ENCODE measurements at places on chromosomes 7 and 10.

DNA sequence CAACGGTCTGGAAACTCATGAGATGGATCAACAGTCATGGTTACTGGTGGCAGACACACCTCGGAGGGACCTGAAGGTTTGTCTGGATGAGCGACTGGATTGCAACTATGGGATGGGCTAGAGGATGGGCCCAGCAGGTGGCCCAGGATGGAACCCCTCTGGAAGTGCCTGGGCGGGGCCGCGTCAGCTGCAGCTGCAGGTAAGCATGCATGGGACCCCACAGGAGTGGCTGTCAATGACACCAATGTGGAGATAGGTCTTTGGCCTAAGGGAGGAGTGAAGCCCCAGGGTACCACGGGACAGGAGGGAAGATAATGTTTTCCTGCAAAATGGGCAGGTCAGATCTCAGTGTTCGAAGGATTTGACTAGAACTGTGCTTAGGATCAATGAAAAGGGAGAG, 103.4 kb downstream of the LANCL2 start:
- DNase-seq: no peak

- no peak for DNase-seq
These were observed 296.3 kb upstream of the NPSR1 start for GRCh38 chr7:34361663-34362250.

GRCh38 chr7:160958-161725, 31.2 kb upstream of the FAM20C start:
- no peak for DNase-seq

DNA sequence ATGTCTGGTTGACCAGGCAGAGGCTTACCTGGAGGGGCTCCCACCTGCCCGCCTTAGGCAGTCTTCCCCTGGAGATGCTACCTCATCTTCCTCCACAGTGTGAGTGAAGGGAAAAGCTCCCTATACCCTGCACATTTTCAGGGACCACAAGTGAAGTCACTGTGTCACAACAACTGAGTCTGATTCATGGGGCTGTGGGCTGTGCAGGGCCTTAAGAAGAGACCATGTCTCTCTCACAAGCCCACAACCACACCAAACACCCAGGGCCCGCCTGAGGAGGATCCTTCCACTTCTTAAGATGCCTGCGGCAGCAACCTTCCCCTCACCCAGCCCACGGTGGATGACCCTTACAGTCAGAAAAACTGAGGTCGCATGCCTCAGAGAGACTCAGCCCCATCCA, 118.3 kb downstream of the KMT2E start:
- DNase-seq: no peak

DNA sequence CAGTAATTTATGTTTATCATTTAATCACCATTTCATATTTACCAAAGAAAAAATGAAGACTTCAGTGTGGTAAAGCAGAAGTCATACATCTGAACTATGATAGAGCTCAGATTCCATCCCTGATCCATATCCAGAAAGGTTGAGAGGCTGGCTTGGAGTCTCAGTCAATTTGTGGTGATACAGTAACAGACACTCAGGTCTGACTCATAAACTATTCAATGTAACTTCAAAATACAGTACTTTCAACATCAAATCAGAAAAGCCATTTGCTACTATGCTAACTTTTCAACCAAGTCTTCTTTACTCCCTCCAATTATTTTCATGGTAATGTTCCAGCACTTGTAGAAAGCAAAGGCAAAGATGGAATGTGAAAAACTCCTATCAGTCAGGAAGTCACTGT, 190.4 kb downstream of the HDAC9 start:
- DNase-seq: no peak

DNA sequence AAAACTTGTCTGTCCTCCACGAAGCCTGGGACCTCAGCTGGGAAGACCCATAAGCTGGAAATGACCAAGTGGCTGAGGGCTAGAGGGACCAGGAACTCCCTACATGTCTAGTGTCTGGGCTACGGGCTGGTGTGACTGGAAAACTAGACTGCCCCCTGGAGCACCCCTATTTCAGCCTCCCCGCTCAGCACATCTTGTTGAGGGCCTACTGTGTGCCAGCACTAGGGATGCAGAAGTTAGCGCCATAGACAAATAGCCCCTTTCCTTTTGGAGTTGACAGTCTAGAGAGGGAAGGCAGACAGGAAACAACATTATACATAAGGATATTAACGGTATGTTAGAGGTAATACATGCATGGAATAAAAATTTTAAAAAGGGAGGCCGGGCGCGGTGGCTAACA, 74.5 kb downstream of the TEX36 start:
- no peak for DNase-seq

- no peak for DNase-seq
These were observed 113.6 kb upstream of the NFE2L3 start for GRCh38 chr7:26038201-26038990.

GRCh38 chr10:120917521-120918250, 66.5 kb downstream of the WDR11 start:
- DNase-seq: no peak

DNA sequence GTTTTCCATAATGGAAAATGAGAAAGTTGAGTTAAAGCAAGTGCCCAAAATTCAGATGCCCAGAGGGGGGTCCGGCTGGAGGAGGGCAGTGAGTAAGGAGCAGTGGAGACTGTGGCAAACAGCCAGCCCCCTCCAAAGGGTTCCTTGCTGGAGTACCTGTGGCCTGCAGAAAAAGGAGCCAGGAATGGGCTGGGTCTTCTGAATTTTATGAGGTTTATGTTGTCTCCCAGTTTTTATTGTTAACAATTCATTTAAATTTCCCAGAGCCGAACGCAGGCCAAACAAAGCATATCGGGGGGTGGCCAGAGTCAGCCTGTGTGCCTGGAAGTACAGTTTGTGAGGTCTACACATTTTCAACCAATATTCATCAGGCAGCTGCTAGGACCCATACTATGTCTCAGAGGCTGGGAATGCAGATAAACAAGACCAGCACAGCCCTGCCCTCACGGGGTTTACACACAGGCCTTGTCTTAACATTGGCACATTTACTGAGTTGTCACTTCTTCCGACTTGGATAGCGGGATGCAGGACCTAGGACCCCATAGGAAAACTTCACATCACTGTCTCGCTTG, 12.9 kb upstream of the CSGALNACT2 start:
- DNase-seq: no peak

GRCh38 chr7:92685136-92686042, 95.2 kb upstream of the FAM133B start:
- DNase-seq: no peak

DNA sequence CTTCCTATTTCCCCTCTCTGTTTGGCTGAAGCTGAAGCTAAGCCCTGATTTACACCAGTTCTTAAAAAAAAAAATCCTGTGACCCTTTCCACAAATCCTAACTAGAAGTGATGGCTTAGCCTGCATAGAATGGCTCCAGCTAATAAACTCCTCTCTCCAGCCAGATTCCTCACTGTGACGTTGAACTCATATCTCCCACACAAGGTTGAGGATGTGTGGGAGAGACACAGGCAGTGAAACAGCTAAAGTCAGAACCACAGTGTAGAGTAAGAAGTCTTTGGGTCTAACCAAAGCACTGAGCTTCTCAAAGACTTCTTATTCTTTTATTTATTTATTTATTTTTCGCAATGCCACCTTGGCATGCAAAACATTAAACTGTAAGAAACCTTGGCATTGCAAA, 268.3 kb downstream of the SNX13 start:
- no peak for DNase-seq

DNA sequence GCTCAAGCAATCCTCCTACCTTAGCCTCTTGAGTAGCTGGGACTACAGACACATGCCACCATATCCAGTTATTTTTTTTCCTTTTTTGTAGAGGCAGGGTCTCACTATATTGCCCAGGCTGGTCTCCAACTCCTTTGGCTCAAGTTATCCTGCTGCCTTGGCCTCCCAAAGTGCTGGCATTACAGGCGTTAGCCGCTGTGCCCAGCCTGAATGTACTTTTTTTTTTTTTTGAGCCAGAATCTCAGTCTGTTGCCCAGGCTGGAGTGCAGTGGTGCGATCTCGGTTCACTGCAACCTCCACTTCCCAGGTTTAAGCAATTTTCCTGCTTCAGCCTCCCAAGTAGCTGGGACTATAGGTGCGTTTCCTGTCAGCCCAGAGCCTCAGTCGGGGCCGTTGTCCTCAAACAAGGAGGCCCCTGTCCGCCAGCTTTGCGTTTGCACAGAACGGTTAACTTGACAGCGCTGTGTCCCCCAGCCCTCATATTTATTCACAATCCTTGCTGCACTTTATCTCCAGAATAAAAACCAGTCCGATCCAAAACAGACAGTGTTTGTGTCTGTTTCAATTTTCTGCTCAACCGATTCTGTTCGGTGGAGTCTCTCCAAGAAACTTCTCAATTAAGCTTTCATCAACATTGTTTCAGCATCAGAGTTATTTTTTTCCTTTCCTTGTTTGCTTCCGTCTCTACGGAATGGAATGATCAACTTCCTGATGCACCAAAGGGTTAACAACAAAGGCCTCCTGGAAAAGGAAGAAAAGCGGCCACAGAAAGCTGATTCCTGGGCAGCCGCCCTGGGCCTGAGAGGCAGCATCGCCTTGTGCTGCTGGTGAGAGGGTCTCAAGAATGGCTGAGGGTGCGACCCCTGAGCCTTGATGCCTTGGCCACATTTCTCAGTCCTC, 64.5 kb downstream of the PDIA4 start:
- DNase-seq: no peak

- DNase-seq: no peak
These were observed 35.6 kb downstream of the COL13A1 start for GRCh38 chr10:69837261-69837660.

DNA sequence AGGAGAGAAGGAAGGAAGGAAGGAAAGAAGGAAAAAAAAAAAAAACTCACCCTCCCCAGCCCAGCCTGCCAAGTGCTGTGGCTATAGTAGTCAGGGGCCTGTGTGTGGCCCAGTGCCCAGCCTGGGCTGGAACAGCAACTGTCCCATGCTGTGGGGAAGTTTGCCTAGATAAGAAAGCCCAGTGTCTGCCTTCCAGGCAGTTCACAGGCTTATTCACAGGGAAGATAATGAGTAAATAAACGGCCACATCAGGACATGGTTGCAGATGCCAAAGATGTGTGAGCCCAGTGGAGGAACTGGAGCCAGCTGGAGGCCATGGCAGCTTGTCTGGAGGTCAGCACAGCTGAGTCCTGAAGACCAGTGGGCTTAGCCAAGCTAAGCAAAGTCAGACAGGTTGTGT, 132.4 kb upstream of the FOXK1 start:
- DNase-seq: no peak

DNA sequence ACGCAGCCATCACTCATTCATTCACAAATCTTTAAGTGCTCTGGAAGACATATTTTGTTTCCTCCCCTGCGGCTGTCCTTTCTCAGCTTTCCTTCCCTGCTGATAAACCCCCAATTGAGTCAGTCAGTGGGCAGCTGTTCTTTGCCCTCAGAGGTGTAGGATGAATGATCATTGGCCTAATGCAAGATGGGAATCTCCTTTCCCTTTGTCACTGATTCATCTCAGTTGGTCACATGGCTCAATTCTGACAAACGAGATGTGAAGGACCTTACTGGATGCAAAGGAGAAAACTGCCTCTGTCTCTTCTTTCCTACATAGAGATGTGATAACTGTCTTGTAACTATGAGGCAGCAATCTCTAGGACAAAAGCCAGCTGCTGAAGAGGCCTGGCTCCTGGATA, 44.6 kb downstream of the COL28A1 start:
- DNase-seq: no peak

DNA sequence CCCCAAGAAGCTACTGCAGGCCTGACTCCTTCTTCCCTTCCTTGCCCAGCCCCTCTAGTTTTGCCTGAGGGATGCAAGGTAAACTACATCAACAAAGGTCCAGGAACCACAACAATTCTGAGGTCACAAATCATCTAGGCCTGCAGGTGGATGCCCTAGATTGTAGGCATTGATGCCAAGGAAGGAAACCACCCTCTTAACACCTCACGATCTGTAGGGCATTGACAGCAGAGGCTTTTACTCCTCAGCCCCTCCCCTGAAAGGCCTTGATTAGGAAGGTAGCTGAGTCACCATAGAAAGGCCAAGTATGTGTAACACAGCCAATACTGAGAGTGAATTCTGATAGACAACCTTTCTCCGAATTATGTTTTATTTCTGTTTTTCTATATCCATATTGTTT, 46.7 kb upstream of the FAM3C start:
- no peak for DNase-seq

DNA sequence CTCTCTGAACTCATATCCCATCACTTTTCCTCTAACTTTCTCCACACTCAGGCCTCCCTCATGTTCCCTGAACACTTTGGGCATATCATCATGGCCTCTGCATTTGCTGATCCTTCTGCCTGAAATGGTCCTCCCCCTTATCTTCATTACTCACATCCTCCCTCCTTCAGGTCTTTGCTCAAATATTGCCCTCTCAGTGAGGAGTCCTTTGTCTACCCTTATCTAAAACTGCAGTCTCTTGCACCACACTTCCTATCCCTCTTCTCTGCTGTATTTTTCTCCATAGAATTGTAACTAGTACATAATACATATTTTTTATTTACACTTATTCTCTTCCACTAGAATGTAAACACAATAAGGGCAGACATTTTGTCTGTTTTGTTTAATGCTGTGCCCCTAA, 41.7 kb downstream of the DNAJC1 start:
- no peak for DNase-seq

DNA sequence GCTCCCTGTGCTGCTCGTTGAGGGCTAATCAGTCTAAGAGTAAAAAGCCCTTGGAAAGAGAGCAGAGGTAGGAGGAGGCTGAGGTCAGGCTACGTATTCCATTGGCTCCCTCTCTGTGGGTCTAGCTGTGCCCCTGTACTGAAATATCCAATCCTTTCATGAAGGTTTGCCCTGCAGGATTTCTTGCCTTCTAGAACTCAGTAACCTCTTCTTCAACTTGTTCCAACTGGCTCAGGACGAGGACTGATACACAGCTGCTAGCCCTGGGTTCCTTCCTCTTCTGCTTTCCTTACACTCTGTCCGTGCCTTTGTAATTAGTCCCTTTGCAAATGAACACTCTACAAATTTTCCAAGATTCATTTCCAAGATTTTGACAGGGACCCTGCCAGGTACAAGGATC, 560.5 kb downstream of the ACTR3B start:
- DNase-seq: no peak

DNA sequence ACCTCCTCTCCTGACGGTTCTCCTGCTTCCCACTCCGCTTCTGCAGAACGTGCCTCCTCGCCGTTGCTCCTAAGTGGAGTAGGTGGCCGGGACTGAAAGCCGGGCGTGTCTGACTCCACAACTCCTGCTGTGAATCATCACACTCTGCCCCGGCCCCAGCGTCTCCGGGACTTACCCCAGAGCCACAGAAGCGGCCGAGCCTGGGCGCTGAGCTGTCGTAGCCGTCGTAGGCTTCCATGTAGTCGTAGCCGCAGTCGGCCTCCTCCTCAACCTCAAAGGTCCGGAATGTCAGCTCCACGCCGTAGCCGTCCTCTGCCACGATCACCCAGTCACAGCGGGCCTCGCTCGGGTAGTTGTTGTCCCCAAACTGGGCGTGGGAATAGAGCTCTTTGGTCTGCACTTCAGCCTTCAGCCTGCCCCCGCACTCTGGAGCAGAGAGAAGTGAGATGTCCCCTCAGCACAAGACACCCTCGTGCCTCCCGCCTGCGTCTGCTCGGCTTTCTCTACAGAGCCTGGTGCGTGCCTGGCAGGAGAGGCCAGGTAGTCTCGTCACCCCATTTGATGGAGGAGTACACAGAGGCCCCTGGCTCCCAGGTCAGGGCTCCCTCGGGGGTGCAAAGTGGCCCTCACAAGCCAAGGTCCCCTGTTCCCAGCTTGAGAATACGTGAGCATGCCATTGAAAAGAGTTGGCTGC, 11.2 kb upstream of the OPALIN start:
- no peak for DNase-seq

GRCh38 chr7:131157530-131158243, 170.0 kb upstream of the MKLN1 start:
- no peak for DNase-seq

- DNase-seq: no peak
These were observed 185.6 kb downstream of the LRRC4 start for GRCh38 chr7:127845522-127846214.

Measured in GM19239 (cell line).